Liver (tissue), 10 donors: ENCODE measurements at places on chromosomes 5 and 9. TPM values are rescaled to one million over a fixed set of nuclear protein-coding genes. Genes with fewer than 3 reads are reported as not detected.

DNA sequence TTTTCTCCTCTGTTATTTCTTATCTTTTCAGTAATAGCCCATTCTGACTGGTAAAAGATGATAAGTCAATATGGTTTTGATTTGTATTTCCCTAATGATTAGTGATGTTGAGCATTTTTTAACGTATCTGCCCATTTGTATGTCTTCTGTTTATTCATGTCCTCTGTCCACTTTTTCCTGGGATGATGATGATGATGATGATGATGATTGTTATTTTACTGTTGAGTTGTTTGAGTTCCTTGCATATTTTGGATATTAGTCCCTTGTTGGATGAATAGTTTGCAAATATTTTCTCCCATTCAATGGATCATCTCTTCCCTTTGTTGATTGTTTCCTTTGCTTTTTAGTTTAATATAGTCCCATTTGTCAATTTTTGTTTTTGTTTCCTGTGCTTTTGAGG is 27.0 kb downstream of the UTP15 start:
- no peaks in the 10 kb centered on the region for H3K4me1 ChIP-seq
- H3K36me3 ChIP-seq, result no peaks in the 10 kb centered on the region
- no peak overlapping the region for H3K27ac ChIP-seq
- no peaks in the 10 kb centered on the region for H3K27me3 ChIP-seq

DNA sequence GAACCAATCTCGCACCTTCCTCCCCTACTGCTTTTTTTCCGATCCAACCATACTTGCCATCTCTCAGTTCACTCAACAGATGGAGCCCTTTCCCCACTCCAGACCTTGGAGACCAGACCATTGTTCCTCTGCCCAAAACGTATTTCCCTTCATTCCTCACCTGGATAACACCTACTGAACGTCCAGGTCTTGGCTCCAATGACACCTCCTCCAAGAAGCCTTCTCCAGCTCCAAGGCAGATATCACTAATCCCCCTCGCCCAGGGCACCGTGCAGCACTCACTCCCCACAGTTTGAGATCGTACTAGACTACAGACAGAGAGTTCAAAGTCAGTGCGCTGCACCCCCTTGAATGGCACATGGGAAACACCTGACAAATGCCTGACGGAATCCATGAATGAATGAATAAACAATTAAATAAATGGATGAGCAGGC is 47.1 kb upstream of the AKNA start:
- no peaks in the 10 kb centered on the region for H3K4me1 ChIP-seq
- DNase-seq, result no peak
- no peak overlapping the region for H3K4me3 ChIP-seq

Gene IL33
- 15.3 TPM for total RNA-seq

DNA sequence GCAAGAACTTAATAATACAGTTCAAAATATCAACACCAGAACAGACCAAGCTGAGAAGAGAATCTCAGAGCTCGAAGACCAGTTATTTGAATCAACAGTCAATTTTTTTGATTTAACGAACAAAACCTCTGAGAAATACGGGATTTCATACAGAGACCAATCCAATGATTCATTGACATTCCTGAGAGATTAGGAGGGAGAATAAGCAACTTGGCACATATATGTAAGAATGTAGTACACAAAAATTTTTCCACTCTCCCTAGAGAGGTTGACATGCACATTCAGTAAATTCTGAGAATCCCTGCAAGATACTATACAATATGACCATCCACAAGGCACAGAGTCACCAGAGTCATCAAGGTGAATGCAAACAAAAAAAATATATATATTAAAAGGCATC is 1577.3 kb upstream of the C9orf72 start:
- no peak overlapping the region for H3K4me3 ChIP-seq
- no peaks in the 10 kb centered on the region for H3K27me3 ChIP-seq
- no peaks in the 10 kb centered on the region for H3K4me1 ChIP-seq
- H3K27ac ChIP-seq, result no peak overlapping the region

GRCh38 chr5:78569441-78569840 is 79.1 kb downstream of the LHFPL2 start:
- H3K27me3 ChIP-seq, result no peaks in the 10 kb centered on the region
- DNase-seq, result peak; percentile 35
- no peak overlapping the region for H3K27ac ChIP-seq
- no peak overlapping the region for H3K4me3 ChIP-seq
- H3K4me1 ChIP-seq, result no peaks in the 10 kb centered on the region

Gene GFI1B
- total RNA-seq, result 53.6 TPM

GRCh38 chr5:125685771-125686170 is 737.4 kb upstream of the GRAMD2B start:
- no peaks in the 10 kb centered on the region for H3K4me1 ChIP-seq
- DNase-seq, result no peak
- no peaks in the 10 kb centered on the region for H3K27me3 ChIP-seq
- no peak overlapping the region for H3K27ac ChIP-seq

DNA sequence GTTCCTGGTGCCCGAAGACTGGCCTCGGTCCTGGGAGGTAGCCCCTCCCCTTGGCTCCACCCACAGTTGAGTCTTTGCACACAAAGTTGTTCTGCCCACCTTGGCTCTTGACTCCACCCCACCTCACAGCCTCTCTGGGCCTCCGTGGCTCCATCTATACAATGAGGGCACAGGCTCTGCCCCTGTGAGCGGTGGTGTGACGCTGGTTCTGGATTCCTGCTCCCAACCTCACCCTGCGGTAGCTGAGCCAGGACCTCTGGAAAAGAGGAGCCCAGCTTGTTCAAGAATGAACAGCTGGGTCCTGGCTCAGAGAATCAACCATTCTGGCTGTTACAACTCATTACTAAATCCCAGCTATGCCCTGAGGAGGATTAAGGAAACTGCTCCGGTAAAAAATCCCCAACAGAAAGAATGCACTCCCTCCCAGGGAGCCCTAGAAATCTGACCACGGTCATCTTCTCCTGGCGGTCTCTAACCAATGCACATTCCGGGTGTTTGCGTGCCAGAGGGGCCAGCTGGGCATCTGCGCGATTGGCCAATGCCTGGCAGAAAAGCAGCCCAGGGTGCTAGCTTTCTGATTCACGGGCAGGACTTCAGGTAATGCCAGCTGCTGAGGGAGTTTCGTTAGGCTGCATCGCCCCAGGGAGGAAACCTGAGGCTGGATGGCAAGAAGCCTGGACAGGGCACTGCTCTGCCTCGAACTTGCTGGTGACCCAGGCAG is 9.9 kb upstream of the GRHPR start:
- no peak overlapping the region for H3K4me3 ChIP-seq
- H3K27ac ChIP-seq, result no peak overlapping the region
- peaks cover 11% of the 10 kb centered on the region for H3K4me1 ChIP-seq
- no peaks in the 10 kb centered on the region for H3K27me3 ChIP-seq
- no peak for DNase-seq

DNA sequence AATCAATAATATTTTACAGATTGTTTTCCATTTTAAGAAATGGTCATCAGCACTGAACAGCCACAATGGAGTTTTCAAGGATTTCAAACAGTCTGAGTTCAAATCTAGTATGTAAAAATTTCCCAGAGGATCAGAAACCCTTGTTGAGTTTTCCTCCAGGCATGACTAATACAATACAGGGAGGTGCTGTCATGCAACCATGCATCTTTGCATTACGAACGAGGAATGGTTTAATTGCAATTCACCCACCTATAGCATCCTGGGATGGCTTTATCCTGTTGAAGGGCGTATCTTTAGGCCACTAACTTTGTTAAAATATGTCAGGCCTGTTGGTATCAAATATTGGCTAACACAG is 196.4 kb downstream of the EFNA5 start:
- H3K4me1 ChIP-seq, result no peaks in the 10 kb centered on the region
- DNase-seq, result no peak
- no peaks in the 10 kb centered on the region for H3K36me3 ChIP-seq
- H3K27me3 ChIP-seq, result no peaks in the 10 kb centered on the region
- H3K27ac ChIP-seq, result no peak overlapping the region

DNA sequence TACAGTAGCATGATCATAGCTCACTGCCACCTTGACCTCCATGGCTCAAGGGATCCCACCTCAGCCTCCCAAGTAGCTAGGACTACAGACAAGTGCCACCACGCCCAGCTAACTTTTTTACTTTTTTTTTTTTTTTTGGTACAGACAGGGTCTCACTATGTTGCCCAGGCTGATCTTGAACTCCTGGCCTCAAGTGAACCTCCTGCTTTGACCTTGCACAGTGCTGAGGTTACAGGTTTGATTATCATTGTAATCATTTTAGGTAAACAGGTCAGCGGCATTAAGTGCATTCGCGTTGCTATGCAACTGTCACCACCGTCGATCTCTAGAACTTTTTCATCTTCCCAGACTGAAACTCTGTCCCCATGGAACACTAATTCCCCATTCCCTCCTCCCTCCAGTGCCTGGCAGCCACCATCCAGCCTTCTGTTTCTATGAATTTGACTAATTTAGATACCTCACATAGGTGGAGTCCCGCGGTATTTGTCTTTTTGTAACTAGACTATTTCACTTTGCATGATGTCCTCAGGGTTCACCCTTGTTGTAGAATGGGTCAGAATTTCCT is 5.8 kb upstream of the CARD19 start:
- no peak for DNase-seq
- no peak overlapping the region for H3K4me3 ChIP-seq
- H3K4me1 ChIP-seq, result peaks cover 2% of the 10 kb centered on the region
- H3K36me3 ChIP-seq, result no peaks in the 10 kb centered on the region

Gene TMEFF1
- not detected for total RNA-seq

- no peaks in the 10 kb centered on the region for H3K27me3 ChIP-seq
- H3K4me3 ChIP-seq, result no peak overlapping the region
- no peaks in the 10 kb centered on the region for H3K36me3 ChIP-seq
- H3K27ac ChIP-seq, result no peak overlapping the region
- DNase-seq, result no peak
Measured at GRCh38 chr9:124812441-124812876, 35.5 kb downstream of the OLFML2A start.

- H3K27ac ChIP-seq, result no peak overlapping the region
- peaks cover 19% of the 10 kb centered on the region for H3K4me1 ChIP-seq
- no peaks in the 10 kb centered on the region for H3K27me3 ChIP-seq
- H3K4me3 ChIP-seq, result no peak overlapping the region
- no peak for DNase-seq
Measured at GRCh38 chr5:176413255-176413565, 3.1 kb downstream of the CLTB start.

DNA sequence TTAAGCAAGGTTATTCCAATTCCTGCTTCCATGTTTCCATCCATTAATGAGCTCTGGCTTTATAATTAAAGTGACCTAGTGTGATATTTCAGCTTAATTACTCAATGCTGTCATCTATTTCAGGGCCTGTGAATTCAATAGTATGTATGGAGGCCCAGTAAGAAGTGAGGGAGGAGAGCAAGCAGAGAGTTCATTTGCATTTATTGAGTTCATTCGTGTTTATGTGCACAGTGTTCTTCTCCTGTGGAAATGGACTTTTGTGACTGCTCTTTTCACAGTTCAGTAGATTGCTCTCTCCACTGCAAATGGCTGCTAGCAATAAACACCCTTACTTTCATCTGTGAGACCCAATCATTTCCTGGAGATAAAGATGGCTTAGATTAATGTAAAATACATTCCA is 130.9 kb downstream of the CEMIP2 start:
- H3K36me3 ChIP-seq, result no peaks in the 10 kb centered on the region
- no peak overlapping the region for H3K27ac ChIP-seq
- no peaks in the 10 kb centered on the region for H3K27me3 ChIP-seq
- H3K4me3 ChIP-seq, result no peak overlapping the region

DNA sequence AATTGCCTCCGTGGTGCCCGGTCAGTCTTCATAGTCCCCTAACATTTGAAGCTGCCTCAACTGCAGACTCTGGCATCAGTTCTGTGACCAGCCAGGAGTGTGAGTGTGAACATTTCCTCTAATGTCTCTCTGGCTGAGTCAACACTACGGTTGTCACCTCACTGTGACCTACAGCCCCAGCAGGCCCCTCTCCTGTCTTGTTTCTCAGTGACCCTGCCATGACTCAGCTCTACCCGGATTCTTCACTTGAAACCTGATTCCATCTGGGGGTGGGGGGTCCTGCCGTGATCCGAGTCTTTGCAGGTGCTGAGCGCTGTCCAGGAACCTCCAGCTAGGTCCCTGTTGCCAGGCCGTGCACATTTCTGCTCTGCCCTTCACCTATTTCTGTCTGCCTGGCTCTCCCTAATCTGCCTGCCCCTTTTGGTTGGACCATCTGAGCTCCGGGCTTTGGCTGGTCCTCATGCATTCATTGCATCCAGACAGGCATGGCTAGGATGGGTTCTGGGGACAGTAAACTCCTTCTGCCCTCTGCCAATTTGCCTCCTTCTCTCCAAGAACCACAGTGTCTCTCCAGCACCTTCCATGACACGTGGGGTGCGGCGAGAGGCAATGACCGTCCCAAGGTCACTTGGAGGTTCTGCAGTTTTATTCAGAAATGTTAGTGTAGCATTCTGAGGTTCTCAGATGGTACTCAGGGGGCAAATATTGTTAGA is 24.2 kb downstream of the STC2 start:
- H3K27me3 ChIP-seq, result no peaks in the 10 kb centered on the region
- no peaks in the 10 kb centered on the region for H3K36me3 ChIP-seq
- no peaks in the 10 kb centered on the region for H3K4me1 ChIP-seq
- H3K4me3 ChIP-seq, result no peak overlapping the region
- no peak overlapping the region for H3K27ac ChIP-seq

GRCh38 chr9:109001275-109001676 is 12.0 kb downstream of the CTNNAL1 start:
- no peak for DNase-seq
- H3K4me1 ChIP-seq, result no peaks in the 10 kb centered on the region
- H3K27me3 ChIP-seq, result no peaks in the 10 kb centered on the region
- no peak overlapping the region for H3K27ac ChIP-seq
- H3K36me3 ChIP-seq, result no peaks in the 10 kb centered on the region

- no peak overlapping the region for H3K4me3 ChIP-seq
- H3K27me3 ChIP-seq, result no peaks in the 10 kb centered on the region
Measured at GRCh38 chr5:166834246-166834645, 1457.2 kb upstream of the WWC1 start.

GRCh38 chr5:113280541-113280940 is 154.2 kb downstream of the TSSK1B start:
- no peaks in the 10 kb centered on the region for H3K27me3 ChIP-seq
- H3K36me3 ChIP-seq, result no peaks in the 10 kb centered on the region
- DNase-seq, result no peak
- H3K27ac ChIP-seq, result no peak overlapping the region
- peaks cover 29% of the 10 kb centered on the region for H3K4me1 ChIP-seq
